ENCODE measurements at places on chromosomes 2 and 18.

GRCh38 chr2:71122387-71123298 is 7.4 kb downstream of the MCEE start:
- no peak for DNase-seq

DNA sequence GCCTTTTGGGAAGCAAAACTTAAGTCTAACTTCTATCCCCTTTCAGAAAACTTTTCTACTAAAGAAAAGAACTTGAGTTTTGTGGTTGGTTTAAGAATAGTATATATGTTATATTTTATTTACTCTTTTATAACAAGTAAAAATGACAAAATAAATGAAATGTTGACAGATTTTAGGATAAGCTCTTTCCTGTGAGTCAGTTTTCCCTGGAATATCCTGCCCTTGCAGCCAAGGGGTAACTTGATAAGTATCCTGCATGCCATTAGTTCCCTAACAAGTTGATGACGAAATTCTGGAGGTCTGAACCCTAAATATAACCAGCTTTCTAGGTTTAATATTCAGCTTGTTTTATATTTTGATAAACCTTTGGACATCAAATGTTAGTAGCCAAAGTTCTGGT is 7.3 kb upstream of the HTR2B start:
- no peak for DNase-seq

DNA sequence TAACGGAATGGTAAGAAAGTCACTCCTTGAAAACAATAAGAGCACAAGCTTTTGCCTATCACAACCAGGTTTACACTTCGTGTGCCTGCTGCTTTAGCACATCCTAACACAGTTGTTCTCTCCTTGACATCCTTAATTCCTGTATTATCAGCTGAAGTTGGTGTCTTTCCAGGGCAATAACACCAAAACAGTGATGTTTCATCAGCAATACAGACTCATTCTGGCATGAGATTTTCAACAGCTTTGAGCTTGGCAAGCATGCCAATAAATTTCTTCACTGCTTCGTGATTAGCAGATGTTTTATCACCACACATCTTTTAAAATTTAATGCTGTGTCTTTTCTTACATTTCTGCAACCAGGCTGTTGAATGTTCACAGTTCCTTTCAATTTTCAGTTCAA is 148.4 kb downstream of the EIPR1 start:
- DNase-seq: no peak

- DNase-seq: no peak
Observed at GRCh38 chr2:181106789-181107627, 126.6 kb downstream of the UBE2E3 start.

DNA sequence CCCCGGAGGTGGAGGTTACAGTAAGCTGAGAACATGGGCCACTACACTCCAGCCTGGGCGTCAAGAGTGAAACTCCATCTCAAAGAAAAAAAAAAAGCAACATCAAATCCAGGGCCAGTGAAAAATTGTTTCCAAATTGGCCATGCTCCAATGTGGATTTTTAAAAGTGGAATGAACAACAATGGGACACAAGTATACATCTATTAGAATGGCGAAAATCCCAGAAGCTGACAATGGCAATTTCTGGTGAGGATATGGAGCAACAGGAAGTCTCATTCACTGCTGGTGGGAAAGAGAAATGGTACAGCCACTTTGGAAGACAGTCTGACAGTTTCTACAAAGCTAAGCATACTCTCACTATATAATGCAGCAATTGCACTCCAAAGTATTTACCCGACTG is 161.4 kb downstream of the UXS1 start:
- no peak for DNase-seq
